ENCODE measurements at places on chromosomes 6 and 20.

DNA sequence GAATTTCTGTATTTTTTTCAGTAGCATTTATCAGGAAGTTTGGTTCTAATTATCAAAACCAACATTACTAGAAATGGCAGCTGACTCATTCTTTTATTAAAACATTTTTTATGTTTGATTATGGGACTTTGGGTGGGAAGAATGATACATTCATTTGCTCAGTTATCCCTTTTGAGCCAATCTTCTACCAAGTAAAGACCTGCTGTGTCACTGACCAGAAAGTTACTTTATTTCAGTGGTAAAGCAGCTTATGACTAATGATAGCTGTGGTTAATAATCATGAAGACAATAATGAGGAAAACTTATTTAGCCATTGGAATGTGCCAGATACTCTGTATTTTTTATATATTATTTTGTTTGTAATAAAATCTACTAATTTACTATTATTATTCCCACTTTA is 142.3 kb downstream of the FARS2 start:
- no peak for DNase-seq

DNA sequence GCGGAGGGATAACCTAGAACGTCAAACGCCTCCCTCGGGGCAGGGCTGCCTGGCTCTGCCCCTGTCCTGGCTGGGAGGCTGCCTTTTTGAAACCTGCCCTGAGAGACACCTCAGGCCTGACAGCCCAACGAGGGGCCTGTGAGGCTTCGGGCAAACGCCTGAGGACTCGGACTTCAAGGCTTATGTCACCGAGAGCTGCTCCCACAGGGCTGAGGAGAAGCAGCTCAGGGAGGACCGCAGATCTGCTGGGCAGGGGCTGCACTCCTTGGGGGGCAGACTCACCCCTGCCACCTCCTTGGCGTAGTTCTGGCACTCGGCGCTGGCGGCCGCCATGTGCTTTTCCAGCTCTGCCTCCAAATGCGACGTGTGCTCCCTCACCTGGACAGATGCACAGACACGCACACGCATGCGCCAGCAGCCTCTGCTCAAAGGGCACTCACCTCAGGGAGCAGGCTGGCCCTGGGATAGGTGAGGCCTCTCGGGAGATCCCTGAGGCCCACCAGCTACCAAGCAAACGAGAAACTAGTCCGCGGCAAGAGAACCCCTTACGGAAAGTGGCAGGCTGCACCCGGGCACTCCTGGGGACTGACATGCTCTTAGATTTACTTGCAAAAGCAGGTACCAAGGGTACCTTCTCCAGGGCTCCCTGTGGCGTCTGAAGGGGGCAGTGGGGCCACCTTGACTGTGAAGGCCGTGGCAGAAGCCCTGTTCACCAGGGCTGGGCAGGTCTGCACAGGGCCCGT is 49.6 kb downstream of the DSTN start:
- no peak for DNase-seq

DNA sequence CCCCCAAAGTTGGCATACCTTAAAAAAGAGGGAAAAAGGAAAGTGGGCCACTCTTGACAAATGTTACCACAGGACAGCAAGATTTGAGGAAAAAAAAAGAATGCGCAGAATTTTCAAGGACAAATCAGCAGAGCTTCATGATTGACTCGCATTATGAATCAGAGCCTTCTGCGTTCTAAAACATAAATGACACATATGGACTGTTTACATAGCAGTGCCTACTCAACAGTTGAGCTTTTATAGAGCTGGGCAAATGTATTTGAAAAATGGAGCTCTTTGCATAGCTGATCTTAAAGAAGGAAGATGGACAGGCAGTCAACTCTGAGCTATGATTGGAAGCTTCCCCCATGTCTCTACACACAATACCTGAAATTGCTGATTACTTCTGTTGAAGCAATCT is 213.2 kb upstream of the NT5E start:
- DNase-seq, result no peak

- no peak for DNase-seq
Observed at GRCh38 chr6:9252799-9253198, 817.5 kb upstream of the SLC35B3 start.

DNA sequence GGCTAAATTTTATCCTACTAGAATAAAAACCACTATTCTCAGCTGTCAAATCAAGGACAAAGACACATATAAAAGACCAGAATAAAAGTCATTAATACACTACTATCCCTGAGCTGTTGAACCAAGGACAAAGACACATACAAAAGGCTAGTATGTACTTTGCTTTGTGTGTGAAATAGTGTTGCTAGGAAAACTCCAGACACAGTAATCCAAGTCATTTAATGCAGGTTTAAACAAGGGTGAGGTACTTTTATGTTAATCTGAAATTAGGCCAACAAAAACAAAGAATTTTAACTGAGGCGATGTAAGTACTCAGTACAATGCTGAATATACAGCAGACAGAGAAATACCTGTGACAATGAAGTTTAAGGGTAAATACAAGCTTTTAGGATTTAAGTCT is 18.9 kb downstream of the GCLC start:
- no peak for DNase-seq

- no peak for DNase-seq
Observed at GRCh38 chr6:162854734-162855191, 127.0 kb downstream of the PACRG start.

- peak; percentile 85 for DNase-seq
Observed at GRCh38 chr6:40894962-40895799, 143.8 kb downstream of the UNC5CL start.

DNA sequence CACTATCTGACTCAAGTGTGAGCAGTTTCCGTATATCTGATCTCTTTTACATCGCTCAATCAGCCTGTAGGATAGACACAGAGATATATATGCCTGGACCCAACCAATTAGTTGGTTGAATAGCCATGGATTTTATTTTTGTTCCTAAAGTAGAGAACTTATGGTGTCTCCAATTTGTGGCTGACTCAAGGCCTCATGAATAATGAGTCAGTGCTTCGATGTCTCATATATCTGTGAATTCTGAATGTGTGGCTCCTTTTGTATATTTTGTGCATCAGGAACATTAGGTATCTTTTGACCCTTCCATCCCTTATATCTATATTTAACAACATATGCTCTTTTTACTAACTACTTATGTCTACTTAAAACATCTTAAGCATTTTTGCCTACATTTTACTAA is 64.5 kb downstream of the OR2B2 start:
- no peak for DNase-seq

DNA sequence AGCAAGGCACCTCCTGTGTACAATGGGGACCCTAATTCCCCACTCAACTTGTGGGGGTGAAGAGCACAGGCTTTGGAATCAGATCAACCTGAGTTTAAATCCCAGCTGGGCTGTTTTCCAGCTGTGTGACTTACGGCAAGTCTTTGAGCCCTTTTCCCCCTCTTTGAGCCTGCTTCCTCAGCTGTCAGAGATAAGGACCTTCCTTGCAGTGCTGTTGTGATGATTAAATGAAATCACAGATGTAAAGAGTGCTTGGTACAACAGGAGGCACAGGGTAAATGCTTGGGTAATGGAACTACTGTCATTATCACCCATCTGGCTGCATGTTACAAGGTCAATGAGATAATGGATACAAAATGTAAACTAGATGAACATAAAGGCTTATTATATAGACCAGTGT is 3.2 kb downstream of the SNX21 start:
- no peak for DNase-seq

DNA sequence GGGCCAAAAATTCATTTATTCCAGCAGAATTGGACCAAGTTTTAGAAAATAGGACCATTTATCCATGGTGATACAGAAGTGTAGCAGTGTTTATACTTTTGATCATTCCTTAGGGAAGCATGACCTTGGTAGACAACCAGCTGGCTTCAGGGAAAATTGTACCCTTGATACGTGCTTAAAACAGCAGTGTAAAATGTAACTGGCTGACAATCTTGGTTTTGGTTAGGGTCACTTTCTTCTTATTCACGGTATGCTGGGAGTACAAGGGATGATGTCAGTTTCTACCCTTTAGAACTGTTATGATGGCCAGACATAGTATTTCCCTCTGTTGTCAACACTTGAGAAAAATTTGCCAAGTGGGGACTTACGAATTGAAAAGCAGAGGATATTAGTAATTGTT is 157.1 kb downstream of the BCKDHB start:
- DNase-seq, result no peak

DNA sequence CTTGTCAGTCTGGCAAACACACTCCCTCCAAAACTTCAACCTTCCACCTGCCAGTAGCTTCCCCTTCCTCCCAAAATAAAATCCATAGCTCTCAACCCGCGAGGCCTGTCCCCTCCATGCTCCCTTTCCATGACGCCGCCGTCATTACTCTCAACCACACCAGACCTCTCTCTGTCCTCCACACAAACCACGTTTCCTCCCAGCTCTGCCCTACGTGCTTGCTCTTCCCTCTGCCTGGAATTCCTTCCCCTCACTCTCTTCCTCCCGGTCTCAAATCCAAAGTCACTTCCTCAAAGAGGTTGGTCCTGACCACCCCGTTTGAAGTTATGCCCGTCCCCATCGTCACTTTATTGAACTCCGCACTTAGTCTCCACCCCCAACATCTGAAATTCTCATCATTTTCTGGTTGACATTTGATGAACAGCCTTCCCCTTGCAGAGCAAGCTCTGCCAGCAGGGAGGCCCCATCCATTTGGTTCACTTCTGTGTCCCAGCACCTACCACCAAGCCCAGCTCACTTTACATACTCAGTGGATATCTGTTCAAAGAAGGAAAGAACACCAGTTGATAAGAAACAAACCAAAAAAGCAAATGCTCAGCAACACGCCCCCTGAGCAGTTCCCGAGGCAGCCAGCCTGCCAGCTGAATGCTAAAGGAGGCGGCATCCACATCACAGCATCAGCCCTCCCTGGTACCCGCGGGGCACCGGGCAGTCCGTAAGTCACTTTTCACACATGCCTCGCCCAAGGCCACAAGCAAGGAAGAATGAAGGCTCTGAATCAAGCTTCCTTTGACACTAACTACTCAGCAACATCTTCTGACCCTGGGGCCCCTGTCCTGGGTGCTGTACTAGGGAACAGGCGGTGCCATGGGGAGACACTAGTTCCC is 125.0 kb downstream of the NFATC2 start:
- DNase-seq, result no peak

- peak; percentile 59 for DNase-seq
Observed at GRCh38 chr6:149922642-149923326, at the start of gene RAET1G. Gene RAET1G (minus strand): TSS chr6:149923121. CDS start chr6:149923010, 111 bp downstream.

DNA sequence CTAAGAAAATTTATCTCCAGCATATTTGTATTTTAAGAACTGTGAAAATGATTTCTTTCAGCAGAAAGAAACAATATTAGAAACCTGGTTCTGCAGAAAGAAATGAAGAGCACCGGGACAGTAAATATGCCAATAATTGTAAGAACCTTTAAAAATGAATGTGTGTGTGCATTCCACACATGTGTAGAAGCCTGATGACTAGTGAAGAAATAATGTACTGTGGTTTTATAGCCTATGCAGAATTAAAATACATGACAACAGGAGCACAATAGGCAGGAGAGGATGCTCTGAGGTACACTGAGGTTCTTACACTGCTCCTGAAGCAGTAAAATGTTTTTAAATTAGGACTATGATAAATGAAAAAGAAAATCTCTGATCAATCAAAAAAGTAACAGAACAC is 48.9 kb downstream of the SNX14 start:
- no peak for DNase-seq

GRCh38 chr6:49453221-49453620 is 9.8 kb downstream of the MMUT start:
- DNase-seq, result no peak

DNA sequence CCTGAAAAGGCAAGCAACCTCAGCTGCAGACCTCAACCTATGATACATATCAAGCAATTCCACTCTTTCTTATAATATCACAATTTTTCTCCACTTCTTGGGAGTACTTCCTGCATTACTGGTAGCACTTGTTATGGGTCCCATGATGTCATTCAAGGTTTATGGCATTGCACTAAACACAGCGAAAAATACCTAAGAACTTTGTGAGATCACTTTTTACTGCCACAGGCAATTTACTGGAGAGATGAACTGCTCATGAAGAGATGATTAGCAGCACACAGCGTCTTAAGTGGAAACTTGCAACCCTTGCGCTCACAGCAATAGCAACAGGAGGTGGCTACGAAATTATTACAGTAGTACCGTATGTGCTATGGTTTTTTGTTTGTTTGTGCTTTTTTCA is 19.3 kb upstream of the RIMS4 start:
- no peak for DNase-seq

- peak; percentile 42 for DNase-seq
Observed at GRCh38 chr6:37550191-37550831, 50.6 kb upstream of the CCDC167 start.

DNA sequence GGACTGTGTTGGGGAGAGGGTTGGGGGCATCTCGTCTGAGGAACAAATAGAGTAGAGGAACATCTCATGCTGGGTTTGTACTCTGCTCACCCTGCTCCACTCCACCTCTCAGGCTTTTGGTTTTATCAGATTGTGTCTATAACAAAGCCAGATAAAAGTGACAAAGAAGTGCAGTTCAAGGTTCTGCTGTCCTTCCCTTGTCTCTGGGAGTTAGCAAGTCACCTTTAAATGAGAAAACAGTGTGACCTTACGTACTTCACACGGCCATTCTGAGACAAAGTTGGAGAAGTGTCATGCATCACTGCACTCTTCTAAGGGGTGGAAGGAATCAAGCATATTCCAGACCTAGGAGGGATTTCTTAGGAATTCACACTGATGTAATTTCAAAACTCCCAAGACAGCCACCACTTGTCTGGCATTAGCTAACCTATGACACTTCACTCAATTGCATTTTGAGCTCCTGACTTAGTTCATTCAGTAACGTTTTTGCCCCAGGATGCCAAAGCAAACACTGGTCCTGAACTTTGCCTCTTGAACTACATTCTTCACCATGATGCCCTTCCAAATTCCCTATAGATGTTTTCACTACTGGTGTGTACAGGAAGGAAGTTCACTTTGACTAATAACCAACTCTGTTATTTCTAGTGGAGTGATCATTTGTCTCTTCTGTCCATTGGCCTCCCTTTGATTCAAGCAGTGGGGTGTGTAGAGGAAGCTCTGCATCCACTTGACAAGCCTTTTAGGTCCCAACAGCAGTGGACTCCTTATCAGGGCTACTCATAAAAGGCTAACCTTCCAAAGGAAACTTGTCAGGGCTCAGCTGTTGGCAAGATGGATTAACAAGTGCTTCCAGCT is 647.6 kb upstream of the FLRT3 start:
- peak; percentile 86 for DNase-seq

DNA sequence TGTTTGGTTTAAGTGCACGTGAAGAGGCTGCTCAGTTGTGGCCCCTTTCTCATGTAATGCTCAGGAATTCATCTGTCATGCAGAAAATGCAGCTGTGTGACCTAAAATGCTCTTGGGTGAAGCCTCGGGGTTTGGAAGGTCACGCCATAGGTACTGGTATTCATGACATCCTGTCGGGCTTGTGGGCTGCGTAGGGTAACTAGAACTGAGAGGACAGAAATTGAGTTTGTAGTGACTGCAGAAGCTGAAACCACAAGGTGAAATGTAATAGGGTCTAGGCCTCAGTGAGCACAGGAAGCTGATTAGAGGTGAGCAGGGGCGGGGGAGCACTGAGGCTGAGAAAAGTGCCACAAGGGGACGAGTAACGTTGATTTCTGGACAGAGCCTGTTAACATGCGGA is 128.8 kb downstream of the SOBP start:
- DNase-seq, result no peak

- no peak for DNase-seq
Observed at GRCh38 chr6:90413396-90413795, 116.8 kb upstream of the BACH2 start.

GRCh38 chr6:163333038-163333437 is 81.5 kb upstream of the QKI start:
- DNase-seq, result no peak

Measured in RCC 7860 (cell line).